Activated naive CD8-positive, alpha-beta T cell treated with anti-CD3 and anti-CD28 coated beads, Interleukin-2, amount 10 ng/mL, durations not matched to agents 7 days and 5 days (primary cell): ENCODE measurements at places on chromosomes 6 and 20. TPM values are rescaled to one million over a fixed set of nuclear protein-coding genes. Genes with fewer than 3 reads are reported as not detected.
A peak's percentile ranks its signal among the peaks of the same experiment; 100 is the strongest.

- no peak overlapping the region for H3K27ac ChIP-seq
- no peak for DNase-seq
- H3K4me3 ChIP-seq = no peak overlapping the region
- no peaks in the 10 kb centered on the region for H3K4me1 ChIP-seq
Observed at GRCh38 chr6:168863467-168863866, 390.2 kb downstream of the THBS2 start.

DNA sequence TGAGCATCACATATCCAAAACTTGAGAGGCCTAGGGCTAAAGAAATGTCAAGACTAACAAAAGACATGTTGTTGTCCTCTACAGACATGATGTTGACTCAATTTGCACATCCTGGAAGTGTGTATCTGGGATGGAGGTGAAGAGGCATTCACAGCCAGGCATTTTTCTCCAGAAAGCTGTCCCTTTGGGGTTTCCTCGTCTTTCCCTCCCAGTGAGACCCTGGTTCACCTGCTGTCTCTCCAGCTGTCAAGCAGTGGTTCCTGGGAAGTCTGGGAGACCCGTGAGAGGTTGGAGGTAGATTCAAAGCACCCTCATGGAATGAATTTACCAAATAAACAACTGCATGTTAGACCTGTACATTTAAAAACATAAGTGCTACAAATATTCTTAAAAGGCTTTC, 32.1 kb downstream of the BACH2 start:
- peaks cover 85% of the 10 kb centered on the region for H3K4me1 ChIP-seq
- no peak overlapping the region for H3K4me3 ChIP-seq
- peaks cover 41% of the 10 kb centered on the region for H3K36me3 ChIP-seq
- no peaks in the 10 kb centered on the region for H3K27me3 ChIP-seq
- peak overlapping the region; percentile 90 for H3K27ac ChIP-seq
- no peak for DNase-seq

GRCh38 chr20:38789503-38790199, 15.8 kb upstream of the PPP1R16B start:
- peaks cover 2% of the 10 kb centered on the region for H3K36me3 ChIP-seq
- H3K27ac ChIP-seq = no peak overlapping the region
- no peak for DNase-seq
- H3K4me3 ChIP-seq = no peak overlapping the region

Gene KCNB1
- total RNA-seq = not detected
